ENCODE measurements at places on chromosomes 4 and X. TPM values are rescaled to one million over a fixed set of nuclear protein-coding genes. Genes with fewer than 3 reads are reported as not detected.

The PNMA6F gene
- total RNA-seq: not detected

The ZRSR2 gene
- total RNA-seq: 6.8 TPM

The SLC25A53 gene
- 17.4 TPM for total RNA-seq

The TMSB15A gene
- total RNA-seq: not detected

The SSX4B gene
- not detected for total RNA-seq
